ENCODE measurements at places on chromosomes 6 and 20. TPM values are rescaled to one million over a fixed set of nuclear protein-coding genes. Genes with fewer than 3 reads are reported as not detected.

- H3K4me3 ChIP-seq, result peak overlapping the region; percentile 67
- H3K36me3 ChIP-seq, result peaks cover 2% of the 10 kb centered on the region
- peak overlapping the region; percentile 98 for H3K27ac ChIP-seq
- H3K27me3 ChIP-seq, result no peaks in the 10 kb centered on the region
- no peak for DNase-seq
These were observed 58.4 kb downstream of the HIVEP2 start for GRCh38 chr6:142886431-142887170.

- no peaks in the 10 kb centered on the region for H3K27me3 ChIP-seq
- H3K36me3 ChIP-seq, result peaks cover 7% of the 10 kb centered on the region
- no peak overlapping the region for H3K27ac ChIP-seq
- H3K4me1 ChIP-seq, result peaks cover 6% of the 10 kb centered on the region
These were observed 7.1 kb upstream of the FYN start for GRCh38 chr6:111880181-111880888.

GRCh38 chr6:13725052-13725451 is 13.4 kb upstream of the RANBP9 start:
- no peak overlapping the region for H3K4me3 ChIP-seq
- peaks cover 47% of the 10 kb centered on the region for H3K4me1 ChIP-seq
- H3K36me3 ChIP-seq, result no peaks in the 10 kb centered on the region
- peak overlapping the region; percentile 66 for H3K27ac ChIP-seq
- no peak for DNase-seq
- H3K27me3 ChIP-seq, result no peaks in the 10 kb centered on the region

DNA sequence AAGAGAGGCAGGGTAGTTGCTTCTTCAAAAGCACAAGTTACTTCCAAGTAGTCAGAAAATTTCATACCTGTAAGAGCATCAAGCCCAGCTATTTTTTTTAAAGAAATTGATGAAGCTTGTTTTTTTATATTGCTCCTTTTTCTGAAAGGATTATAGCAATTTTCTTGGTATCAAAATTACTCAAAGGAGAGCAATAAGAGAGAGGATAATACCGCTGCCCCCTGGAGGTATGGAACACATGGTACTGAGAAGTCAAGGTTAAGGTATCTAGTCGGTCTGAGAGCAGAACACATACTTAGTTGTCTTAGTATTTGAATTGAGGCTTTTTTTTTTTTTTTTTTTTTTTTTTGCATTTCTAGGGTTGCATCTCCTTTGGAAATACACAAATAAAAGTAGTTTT is 59.4 kb downstream of the ADGRF5 start:
- H3K4me1 ChIP-seq, result no peaks in the 10 kb centered on the region
- no peak overlapping the region for H3K27ac ChIP-seq
- H3K27me3 ChIP-seq, result no peaks in the 10 kb centered on the region
- no peaks in the 10 kb centered on the region for H3K36me3 ChIP-seq
- no peak overlapping the region for H3K4me3 ChIP-seq
- no peak for DNase-seq

GRCh38 chr6:91716361-91716760 is 1129.5 kb upstream of the MAP3K7 start:
- H3K4me1 ChIP-seq, result no peaks in the 10 kb centered on the region
- no peak for DNase-seq
- H3K27me3 ChIP-seq, result no peaks in the 10 kb centered on the region
- H3K36me3 ChIP-seq, result no peaks in the 10 kb centered on the region
- no peak overlapping the region for H3K27ac ChIP-seq
- H3K4me3 ChIP-seq, result no peak overlapping the region

- no peak overlapping the region for H3K27ac ChIP-seq
- DNase-seq, result no peak
- peaks cover 10% of the 10 kb centered on the region for H3K36me3 ChIP-seq
- no peaks in the 10 kb centered on the region for H3K4me1 ChIP-seq
These were observed 9.8 kb downstream of the CTSZ start for GRCh38 chr20:58997141-58997770.

DNA sequence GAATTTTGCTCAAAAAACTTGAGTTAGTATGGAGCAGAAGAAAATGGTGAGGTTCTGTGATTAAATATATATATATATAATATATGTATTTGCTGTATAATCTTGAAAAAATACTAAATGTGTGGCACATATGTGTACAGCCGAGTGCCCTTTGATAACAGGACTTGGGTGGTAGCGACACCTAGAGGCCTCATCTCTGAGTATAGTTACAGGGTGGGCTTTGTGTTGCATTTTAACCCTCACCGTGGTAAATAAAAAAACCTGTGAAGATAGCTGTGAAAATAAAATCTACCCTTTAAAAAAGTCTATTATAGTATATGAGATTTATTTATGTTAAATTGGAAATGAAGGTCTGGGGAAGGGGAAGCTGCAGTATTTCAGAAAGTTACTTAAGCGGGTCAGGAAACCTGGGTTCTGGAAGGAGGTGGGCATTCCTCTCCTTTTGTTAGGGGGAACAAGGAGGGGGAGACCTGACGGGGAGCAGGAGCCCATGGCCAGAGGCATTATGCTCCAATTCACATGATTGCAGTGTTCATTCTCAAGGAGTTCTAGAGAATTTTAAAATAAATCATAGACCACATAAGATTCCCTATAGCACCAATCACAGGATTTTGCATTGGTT is 82.7 kb downstream of the SH3BGRL2 start:
- no peaks in the 10 kb centered on the region for H3K36me3 ChIP-seq
- H3K4me1 ChIP-seq, result no peaks in the 10 kb centered on the region
- no peak overlapping the region for H3K27ac ChIP-seq
- H3K27me3 ChIP-seq, result peaks cover 18% of the 10 kb centered on the region

DNA sequence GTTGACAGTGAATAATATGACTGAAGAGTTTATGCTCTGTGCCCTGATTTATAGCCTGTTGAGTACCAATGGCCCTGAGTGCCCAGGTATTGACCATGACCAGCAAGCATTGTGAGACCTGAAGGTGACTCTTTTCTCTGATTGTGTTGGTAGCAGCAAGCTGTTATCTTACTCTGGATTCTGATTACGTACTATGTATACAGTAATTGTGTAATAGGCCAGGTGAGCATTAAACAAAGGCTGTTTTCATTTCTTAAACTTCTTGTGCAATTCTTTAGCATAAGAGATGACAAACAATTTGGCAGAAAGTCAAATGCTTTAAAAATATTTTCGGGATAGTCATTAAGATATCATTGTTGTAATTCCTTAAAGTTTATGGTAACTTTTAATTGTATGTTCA is 111.7 kb upstream of the PTPRK start:
- H3K4me3 ChIP-seq, result no peak overlapping the region
- no peak overlapping the region for H3K27ac ChIP-seq
- DNase-seq, result no peak
- no peaks in the 10 kb centered on the region for H3K4me1 ChIP-seq

- no peak overlapping the region for H3K4me3 ChIP-seq
- no peak overlapping the region for H3K27ac ChIP-seq
- no peaks in the 10 kb centered on the region for H3K4me1 ChIP-seq
- DNase-seq, result no peak
These were observed 100.2 kb downstream of the AHI1 start for GRCh38 chr6:135397172-135397952.

GRCh38 chr20:43767686-43768474 is 41.1 kb upstream of the GTSF1L start:
- H3K36me3 ChIP-seq, result no peaks in the 10 kb centered on the region
- H3K4me1 ChIP-seq, result peaks cover 11% of the 10 kb centered on the region
- DNase-seq, result no peak
- H3K27ac ChIP-seq, result no peak overlapping the region

- H3K4me1 ChIP-seq, result no peaks in the 10 kb centered on the region
- H3K27ac ChIP-seq, result no peak overlapping the region
- H3K27me3 ChIP-seq, result no peaks in the 10 kb centered on the region
- DNase-seq, result no peak
These were observed 270.2 kb downstream of the SMOC2 start for GRCh38 chr6:168711049-168711640.

GRCh38 chr6:167416676-167417430 is 92.0 kb downstream of the TTLL2 start:
- H3K27ac ChIP-seq, result no peak overlapping the region
- H3K36me3 ChIP-seq, result no peaks in the 10 kb centered on the region
- no peak overlapping the region for H3K4me3 ChIP-seq
- peaks cover 15% of the 10 kb centered on the region for H3K27me3 ChIP-seq
- no peaks in the 10 kb centered on the region for H3K4me1 ChIP-seq

DNA sequence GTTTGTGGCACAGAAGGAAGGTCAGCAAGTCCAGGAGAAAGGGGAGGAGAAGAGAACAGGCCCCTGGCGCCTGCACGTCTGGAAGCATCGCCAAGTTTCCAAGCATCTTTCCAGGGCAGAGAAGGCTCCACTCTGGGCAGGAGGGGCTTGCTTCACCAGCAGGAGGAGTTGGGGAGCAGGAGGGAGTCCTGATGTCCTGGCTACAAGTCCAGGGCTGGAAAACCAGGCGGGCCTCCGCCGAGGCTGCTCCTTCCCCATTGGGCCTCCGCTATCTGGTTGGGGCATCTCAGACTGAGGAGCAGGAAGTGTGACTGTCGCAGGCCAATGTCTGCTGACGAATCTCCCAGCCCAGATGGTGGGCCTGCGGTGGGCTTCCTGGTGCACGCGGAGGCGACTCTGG is 421.9 kb downstream of the PREX1 start:
- H3K4me3 ChIP-seq, result no peak overlapping the region
- H3K27me3 ChIP-seq, result peaks cover 32% of the 10 kb centered on the region
- peak; percentile 21 for DNase-seq
- no peaks in the 10 kb centered on the region for H3K36me3 ChIP-seq
- H3K4me1 ChIP-seq, result peaks cover 13% of the 10 kb centered on the region
- H3K27ac ChIP-seq, result no peak overlapping the region

- H3K36me3 ChIP-seq, result no peaks in the 10 kb centered on the region
- no peaks in the 10 kb centered on the region for H3K27me3 ChIP-seq
- H3K4me1 ChIP-seq, result no peaks in the 10 kb centered on the region
- no peak overlapping the region for H3K4me3 ChIP-seq
- no peak overlapping the region for H3K27ac ChIP-seq
These were observed 110.4 kb downstream of the TTLL2 start for GRCh38 chr6:167435209-167435728.

ZNF318 gene
- total RNA-seq, result 14.5 TPM

CNBD2 gene
- 10.2 TPM for total RNA-seq

SEL1L2 gene
- total RNA-seq, result not detected

FAM217A gene
- total RNA-seq, result not detected
